ENCODE measurements at places on chromosomes 4 and X.

- DNase-seq = no peak
Measured at GRCh38 chr4:139524062-139524631, 31.9 kb downstream of the SETD7 start.

- DNase-seq = no peak
Measured at GRCh38 chr4:26441102-26441501, 49.2 kb downstream of the CCKAR start.

DNA sequence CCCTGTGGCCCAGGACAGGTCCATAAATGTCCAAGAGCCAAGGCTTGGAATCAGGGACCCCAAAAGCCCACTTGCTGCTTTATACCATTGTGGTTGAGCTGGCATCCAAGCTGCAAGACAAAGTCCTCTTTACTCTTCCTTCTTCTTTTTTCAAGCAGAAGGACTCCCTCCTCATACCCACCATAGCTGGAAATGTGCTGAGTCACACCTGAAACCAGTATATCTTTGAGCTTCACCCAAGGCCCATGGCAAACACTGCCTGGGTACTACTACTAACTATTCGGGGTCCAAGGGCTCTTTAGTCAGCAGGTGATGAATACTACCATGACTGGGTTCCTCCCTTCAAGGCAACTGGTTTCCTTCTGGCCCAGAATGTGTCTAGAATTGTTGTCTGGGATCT, 37.3 kb upstream of the NMU start:
- no peak for DNase-seq

GRCh38 chr4:94516067-94516466, 64.3 kb downstream of the PDLIM5 start:
- no peak for DNase-seq

- no peak for DNase-seq
Measured at GRCh38 chrX:31228909-31229308, 157.1 kb upstream of the FTHL17 start.

- no peak for DNase-seq
Measured at GRCh38 chr4:186829740-186830449, 106.2 kb upstream of the FAT1 start.

GRCh38 chr4:7040765-7041164, 2.4 kb upstream of the TADA2B start:
- no peak for DNase-seq

- no peak for DNase-seq
Measured at GRCh38 chrX:11311706-11312105, 18.5 kb downstream of the AMELX start.

GRCh38 chrX:136747003-136747986, 33.4 kb downstream of the ARHGEF6 start:
- DNase-seq = no peak

DNA sequence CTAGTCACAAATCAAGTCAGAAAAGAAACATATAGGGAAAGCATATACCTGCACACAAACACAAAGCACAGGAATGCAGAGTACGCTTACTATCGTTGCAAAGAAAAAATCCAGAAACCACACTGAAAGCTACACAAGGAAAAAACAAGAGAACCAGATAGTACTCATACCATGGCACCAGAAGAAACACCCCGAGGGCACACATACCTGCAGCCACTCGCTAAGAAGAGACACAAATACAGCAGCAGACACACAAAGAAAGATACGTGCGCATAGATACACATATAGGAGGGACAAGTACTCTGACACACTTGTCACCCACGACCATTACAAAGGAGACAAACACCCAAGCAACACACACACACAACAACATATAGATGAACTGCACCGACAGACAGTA, 1.4 kb upstream of the SLC38A5 start:
- no peak for DNase-seq

GRCh38 chrX:22810876-22811275, 188.9 kb upstream of the DDX53 start:
- no peak for DNase-seq

DNA sequence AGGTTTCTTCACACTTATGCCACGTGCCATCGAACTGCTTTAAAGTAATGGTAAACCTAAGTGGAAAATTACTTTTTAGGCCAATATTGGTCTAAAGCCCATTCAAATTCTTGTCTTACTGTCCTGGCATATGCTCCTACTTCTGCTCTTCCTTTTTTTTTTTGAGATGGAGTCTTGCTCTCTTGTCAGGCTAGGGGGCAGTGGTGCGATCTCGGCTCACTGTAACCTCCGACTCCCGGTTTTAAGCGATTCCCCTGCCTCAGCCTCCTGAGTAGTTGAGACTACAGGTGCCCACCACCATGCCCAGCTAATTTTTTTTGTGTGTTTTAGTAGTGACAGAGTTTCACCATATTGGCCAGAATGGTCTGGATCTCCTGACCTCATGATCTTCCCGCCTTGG, 129.0 kb upstream of the TECRL start:
- no peak for DNase-seq

GRCh38 chr4:119666653-119667091, 38.1 kb upstream of the PDE5A start:
- no peak for DNase-seq

DNA sequence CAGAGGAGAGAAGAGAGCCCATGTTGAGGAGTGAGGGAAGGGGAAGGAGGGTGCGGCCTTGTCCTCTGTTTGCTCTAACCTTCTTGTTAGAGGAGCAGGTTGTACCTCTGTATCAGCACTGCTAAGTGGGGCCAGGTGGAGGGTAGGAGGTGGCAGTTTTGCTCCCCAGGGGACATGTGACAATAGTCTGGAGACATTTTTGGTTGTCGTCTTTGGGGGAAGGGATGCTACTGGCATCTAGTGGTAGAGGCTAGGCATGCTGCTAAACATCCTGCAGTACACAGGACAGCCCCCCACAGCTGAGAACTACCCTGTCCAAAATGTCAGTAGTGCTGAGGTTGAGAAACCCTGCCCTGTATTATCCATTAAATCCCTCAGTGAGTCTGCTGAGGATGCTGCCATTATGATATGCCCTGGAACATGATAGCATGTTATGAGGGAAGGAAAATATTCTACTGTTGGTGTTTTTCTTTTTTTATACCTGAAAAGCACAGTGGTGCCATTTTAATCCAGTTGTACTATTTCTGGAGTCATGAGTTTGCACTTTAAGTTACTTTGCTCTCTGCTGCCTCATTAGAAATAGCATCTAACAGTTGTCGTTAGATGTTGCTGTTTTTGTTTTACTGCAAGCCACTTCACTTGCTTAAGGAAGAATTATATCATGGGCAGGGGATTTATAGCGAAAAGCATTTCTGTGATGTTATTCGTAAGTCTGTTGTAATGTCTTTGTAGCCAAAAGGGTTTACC, 90.6 kb downstream of the LRP2BP start:
- DNase-seq = no peak

- no peak for DNase-seq
Measured at GRCh38 chr4:171676555-171677215, 136.5 kb upstream of the GALNTL6 start.

- no peak for DNase-seq
Measured at GRCh38 chrX:9927698-9928482, 39.3 kb upstream of the CLDN34 start.

DNA sequence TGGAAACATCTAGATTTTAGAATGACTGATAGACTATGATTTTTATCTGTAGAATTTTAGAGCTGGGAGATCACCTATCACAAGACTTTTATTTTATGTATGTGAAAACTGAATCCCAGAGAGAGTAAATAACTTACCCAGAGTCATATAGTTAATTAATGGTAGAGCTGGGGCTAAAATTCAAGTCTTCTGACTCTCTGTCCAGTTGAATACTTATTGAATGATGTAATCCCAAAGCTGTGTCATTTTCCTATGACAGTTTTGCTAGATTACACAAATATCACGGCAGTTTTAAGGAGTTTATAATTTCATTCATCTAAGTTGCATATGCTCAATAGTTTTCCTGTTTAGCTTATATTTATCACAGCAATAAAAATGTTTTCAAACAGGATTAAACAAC, 6.7 kb downstream of the NRK start:
- no peak for DNase-seq

DNA sequence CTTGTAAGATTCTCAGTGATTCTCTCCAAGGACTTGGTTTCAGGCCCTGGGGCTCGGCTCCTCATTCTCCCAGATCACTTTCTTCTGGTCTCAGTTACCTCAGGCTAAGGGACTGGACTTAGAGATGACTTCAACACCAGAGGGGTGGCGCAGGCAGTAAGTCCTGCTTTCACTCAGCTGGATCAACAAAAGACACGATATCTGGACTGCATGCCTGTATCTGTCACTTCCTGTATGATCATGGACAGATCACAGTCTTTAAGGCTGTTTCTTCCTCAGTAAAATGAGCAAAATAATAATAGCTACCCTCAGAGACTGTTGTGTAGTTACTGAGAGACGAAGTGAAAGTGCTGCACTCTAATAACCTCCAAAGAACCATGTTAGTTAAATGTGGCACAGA, 19.5 kb upstream of the CXCR3 start:
- DNase-seq = no peak

DNA sequence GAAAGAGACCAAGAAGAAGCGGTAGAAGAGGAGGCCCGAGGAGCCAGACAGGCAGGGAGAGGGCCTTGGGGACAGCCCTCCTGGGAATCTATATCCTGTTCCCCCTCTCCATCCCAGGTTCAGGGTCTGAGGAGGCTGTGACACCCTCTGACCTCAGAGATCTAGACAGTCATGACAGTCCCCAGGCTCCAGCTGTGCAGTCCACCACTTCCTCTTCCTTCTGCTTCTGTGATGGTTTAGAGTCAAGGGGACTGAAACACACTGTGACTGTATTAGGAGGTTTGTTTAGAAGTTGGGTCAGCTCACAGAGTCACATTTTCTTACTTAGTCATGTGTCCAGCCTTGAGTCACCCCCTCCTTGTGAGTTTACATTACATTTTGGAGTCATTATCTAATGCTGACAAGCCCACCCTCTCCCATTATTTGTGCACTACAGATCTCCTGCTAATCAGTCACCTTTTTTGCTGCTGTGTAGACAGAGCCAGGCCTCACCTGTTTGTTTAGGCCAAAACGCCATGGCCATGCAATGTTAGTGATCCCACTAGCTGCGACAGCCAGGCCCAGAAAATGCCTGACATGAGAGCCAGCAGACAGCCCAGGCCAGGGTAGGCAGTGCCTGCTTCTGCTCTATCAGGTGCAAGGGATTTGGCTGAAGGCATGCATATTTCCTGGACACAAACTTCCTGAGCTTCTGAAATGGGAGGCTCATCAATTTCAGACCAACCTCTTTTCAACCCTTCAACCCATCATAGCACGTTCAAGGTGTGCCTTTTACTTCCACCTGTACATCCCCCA, 26.0 kb downstream of the MANBA start:
- DNase-seq = no peak

DNA sequence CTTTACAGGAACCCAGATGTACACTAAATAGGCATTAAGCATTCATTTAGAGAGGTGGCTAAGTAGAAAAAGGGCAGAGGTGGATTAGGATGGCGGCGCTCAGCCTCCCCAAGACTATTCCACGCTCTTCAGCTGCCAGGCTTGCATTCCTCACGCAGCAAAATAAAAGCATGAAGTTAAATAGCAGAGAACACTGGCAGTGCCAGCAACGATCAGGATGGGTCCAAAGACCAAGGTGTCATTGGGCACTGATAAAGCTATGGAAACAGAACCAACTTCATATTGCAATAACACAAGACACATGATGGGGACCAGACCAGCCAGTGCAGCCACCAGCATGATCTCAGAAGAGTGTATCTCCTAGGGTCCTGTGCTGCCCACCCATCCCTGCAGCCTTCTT, 42.0 kb downstream of the TMEM156 start:
- no peak for DNase-seq

- no peak for DNase-seq
Measured at GRCh38 chr4:27278615-27279375, 418.2 kb downstream of the STIM2 start.

- no peak for DNase-seq
Measured at GRCh38 chr4:26106776-26107175, 192.8 kb downstream of the SMIM20 start.

DNA sequence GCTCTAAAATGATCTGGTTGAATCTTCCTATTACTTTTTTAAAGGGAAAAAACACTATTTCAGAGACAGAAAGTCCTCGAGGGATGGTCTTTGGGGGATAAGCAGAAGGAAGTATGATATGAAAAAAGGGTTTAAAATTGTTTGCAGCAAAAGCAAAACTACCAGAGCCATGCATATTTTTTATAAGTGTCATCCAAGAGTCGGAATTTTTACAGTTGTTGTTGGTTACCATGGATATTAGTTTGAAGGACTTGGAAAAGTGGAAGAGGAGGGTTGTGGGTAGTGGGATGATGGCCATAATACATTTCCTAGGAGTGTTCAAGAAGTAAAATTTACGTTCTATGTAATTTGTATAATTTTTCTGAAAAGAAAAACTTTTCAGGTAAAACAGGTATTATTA, 134.4 kb downstream of the PCDH7 start:
- no peak for DNase-seq

DNA sequence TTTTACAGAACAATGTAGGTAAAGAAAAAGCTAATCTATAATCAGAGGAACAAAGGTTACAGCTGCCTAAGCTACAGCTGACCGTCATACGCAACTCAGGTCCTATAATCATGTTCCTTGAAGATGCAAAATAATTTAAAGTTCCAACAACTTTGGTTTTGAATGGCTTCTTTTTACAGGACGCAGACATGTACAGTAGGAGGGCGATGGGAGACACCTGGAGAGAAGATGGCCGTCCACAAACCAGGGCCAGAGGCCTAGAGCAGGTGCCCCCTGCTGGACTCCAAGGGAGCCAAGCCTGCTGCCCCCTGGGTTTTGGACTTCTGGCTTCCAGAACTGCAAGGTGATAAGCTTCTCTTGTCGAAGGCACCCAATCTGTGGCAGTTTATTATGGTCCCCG, 10.6 kb downstream of the HGFAC start:
- no peak for DNase-seq

DNA sequence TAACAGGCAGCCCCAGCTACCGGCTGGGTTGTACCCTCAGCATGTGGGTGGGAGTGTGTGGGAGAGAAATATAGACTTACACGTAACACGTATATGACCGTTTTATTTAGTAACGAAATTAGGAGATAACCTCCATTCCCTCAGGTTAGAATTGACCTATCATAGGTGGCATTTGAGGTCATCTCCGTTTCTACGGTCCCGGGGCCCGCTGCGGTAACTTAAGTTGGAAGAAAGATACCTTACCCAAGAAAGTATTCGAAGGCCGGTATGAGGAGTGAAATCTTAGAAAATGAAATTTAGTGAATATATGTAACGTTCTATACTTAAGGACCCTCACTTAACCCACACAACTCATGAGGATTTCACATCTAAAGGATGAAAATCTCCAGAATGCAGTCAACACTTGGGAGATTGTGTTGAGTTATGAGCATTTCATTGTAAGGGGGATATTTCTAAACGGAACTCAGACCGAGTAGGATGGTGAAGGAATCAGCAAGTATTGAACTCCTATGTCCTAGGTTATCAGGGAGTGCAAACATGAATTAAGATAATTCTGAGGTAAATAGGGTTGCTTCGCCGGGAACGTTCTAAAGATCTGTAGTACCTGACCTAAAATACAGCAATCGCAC, 891 bp downstream of the CISD2 start:
- no peak for DNase-seq

- no peak for DNase-seq
Measured at GRCh38 chr4:2939383-2940243, 23.6 kb downstream of the NOP14 start.

GRCh38 chr4:78363031-78363570, 188.5 kb upstream of the ANXA3 start:
- no peak for DNase-seq

- DNase-seq = no peak
Measured at GRCh38 chr4:183591301-183591700, 67.7 kb downstream of the RWDD4 start.

GRCh38 chrX:4110964-4111363, 397.5 kb upstream of the PRKX start:
- DNase-seq = no peak
